ENCODE measurements at places on chromosomes 5 and 9.

- no peak for DNase-seq
Observed at GRCh38 chr5:178113841-178114324, 551 bp downstream of the N4BP3 start.

DNA sequence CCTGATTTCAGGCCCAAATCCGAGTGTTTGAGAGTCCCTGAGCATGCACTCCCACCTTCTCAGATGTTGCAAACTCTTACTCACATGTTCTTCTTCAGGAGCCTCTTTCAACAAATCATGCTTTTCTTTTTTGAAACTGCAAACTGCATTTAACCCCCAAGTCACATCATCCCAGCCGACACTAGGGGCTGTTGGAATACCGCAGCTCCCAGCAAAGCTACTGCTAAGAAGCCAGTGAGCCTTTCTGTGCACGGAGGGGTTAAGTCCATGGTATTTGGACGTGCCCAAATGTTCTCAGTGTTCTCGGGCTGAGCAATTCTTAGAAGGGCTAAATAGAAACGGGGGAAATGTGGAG is 282.9 kb downstream of the NFIB start:
- no peak for DNase-seq

GRCh38 chr5:120164986-120165385 is 299.1 kb upstream of the PRR16 start:
- no peak for DNase-seq

DNA sequence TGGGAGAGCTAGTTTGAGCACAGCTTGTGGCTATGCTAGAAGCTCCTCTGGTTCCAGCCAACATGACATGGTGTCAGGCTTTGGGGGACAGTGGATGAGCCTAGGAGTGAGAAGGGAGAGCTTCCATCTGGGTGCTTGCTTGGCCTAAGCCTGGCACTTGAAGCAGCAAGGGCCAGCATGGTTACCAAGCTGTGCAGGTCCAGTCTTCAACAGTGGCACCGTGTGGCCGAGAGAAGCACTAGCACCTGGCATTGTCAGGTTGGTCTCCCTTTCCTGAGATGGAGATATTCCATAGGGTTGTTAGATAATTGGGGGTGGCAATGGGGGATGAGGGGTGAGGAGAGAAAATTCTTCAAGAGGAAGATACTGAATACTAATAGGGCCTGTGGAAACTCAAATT is 261.9 kb downstream of the PBX3 start:
- no peak for DNase-seq

GRCh38 chr9:136010615-136011361 is 49.6 kb upstream of the UBAC1 start:
- no peak for DNase-seq

DNA sequence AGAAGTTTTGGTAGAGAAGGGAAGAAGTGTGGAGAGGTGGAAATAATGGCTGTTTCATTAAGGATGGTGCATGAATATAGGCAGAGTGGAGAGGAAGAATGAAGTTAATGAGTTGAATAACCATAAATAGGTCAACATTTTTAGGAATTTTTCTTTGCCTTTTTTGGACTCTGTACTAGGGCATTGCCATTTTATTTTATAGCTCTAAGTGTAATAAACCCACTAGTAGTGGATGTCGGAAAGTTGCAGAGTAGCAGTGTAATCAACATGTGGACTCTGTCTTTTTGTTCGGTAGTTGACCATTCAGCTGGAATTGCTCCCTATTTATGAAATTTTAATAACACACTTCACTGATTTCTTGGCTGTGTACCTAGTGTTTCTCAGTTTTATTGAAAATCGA is 199.1 kb downstream of the WDR70 start:
- DNase-seq, result no peak

- DNase-seq, result no peak
Observed at GRCh38 chr5:88269222-88269771, 652 bp upstream of the TMEM161B start.

DNA sequence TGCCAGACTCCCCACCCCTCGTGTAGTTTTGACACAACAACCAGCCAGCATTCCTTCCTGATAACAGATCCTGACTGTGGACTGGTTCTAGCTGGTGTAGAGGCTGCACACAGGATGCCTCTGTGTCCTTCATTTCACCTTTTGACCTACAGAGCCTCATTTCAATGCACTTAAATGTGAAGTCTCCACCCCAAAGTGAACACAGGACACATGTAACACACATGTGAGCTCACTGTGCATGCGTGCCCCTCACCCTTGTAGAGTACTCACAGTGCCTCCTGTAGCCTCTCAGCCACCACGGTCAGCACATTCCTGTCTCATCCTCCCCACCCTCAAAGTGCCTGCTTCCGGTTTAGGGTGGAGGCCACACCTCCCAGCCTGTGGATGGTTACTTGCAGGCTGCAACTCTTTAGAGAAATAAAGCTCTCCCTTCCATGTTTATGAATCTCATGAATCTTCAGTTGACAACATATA is 11.6 kb upstream of the NKD2 start:
- no peak for DNase-seq

GRCh38 chr5:65825408-65826328 is 100.7 kb upstream of the ERBIN start:
- no peak for DNase-seq

DNA sequence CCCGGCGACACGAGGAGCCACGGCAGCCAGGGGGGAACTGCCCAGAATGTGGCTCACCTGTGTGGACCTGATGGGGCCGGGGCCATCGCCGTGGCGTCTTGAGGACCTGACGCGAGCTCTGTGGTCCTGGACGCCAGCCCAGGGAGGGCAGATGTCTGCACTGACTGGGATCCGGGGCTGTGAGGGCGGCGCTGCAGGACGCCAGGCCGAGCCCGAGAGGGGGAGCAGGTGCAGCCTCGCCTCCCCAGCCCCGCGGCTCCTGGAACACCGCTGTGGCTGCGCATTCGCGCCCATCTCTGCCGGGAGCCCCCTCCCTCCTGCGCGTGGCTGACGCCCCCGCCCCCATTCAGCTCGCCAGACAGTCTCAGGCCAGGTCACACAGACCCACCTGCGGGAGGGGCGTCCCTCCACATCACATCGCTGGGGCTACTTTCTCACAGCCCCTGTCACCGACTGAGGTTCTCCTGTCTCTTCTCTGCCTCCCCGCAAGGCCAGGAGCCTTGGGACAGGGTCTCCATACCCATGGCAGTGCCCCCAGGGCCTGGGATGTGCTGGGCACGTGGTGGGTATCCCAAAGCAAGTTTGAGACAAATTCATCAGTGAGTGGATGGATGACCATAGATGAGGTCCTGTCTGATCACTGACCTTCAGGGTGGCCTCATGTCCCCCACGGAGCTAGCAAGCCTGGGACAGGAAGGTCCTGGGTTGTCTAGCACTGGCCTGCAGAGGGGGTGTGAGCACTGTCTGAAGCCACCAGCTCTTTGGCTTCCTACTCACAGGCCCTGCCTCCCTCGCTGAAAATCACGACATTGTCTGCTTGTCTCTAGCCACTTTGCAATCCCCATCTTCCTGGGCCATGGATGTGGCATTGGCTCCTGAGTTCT is 47.3 kb downstream of the RASGEF1C start:
- no peak for DNase-seq

DNA sequence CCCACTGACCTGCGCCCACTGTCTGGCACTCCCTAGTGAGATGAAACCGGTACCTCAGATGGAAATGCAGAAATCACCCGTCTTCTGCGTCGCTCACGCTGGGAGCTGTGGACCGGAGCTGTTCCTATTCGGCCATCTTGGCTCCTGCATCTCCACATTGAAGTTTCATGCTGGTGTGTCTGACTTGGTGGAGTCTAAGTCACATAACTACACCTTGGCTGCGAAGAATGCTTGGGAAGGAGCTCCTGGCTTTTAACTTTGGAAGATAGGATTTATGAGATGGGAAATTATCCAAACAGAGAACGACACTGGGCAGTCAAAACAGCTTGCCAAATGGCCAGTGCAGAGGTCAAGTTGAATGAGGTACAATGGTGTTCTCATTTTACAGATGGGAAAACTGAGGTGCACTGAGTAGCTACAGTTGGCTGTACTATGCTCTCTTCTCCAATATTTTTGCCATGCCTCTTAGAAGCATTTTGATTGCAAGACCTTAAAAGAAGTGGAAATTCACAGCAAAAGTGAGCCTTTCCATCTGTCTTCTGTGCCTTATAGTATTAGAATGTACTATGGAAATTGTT is 36.7 kb downstream of the CCDC192 start:
- no peak for DNase-seq

- DNase-seq, result no peak
Observed at GRCh38 chr5:343461-344401, 22.2 kb downstream of the AHRR start.

GRCh38 chr5:150242251-150242894 is 47.2 kb downstream of the CAMK2A start:
- no peak for DNase-seq

DNA sequence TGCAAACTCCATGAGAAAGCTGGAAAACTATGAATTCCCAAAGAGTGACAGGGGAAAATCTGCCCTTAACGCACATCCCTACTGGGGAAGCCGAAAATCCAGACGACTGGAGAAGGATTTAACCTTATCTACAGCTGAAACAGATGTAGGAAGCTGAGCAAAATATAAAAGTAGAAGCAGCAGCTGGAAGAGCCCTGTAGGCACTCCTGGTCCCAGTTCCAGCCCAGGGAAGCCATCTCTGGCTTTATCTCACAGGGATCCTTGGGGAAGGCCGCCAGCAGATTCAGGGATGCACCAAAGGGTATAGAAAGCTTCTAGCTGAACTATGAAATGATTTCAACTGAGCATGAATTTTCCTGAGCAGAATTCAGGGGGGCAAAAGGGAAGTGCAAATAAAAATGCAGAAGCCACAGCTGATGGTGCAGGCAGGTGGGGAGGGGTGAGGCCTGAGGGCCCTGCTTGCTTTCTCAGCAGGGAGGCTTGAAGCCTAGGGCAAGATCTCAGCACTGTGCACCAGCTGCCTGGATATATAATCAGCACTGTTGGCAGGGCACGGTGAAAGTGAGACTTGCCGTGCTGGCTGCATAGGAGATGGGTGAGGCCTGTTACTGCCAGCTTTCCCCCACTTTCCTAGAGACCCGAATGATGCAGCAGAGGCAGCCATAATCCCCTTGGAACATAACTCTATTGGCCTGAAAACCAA is 2019.5 kb upstream of the NUDT12 start:
- DNase-seq, result no peak

- no peak for DNase-seq
Observed at GRCh38 chr5:148794729-148795561, 31.5 kb upstream of the ADRB2 start.

- DNase-seq, result no peak
Observed at GRCh38 chr5:59089767-59090166, 506.9 kb downstream of the RAB3C start.

DNA sequence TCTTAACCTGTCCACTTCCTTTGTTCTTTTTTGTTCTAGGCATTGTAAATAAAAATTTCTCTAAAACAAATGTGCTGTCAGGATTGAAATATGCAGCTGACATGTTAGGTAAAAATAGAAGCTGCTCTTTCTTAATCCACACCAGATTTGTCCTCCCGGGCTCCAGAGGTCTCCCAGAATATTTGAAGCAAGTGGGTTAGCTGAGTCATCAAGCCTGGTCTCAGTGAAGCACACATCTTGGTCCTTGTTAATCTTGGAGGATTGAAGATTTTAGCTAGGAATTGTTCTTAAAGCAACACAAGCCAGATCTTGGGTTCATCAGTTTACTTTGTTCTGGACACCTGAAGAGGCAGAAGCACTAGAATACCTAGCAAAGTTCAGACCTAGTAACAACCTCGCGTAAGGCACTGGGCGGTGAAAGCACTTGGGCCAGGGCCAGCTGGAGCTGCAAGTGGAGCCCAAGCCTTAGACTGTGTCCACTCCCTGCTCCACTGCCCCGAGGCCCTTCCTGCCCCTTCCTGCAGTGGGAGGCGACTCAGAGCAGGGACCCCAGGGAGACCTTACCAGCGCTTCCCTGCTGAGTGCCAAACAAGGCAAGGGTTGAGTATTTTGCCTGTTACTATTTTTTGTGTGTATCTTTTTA is 36.5 kb downstream of the HABP4 start:
- no peak for DNase-seq

DNA sequence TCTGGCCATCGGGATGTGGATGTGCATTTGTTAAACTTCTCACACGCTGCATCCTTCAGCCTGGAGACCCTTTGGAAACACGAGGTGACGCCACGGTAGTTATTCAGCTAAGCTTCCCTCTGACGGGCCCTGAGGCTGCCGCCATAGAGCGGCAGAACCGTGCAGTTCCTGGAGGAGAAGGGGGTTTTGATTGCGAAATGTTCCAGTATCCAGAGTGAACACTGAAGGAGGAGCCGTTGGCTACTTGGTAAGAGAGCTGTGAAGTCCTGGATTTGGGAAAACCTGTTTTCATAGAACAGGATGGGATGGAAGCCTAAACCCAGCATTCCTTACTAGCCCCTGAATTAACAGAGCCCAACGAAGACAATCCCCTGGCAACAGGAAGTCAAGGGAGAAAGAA is 23.0 kb upstream of the EXOC3 start:
- no peak for DNase-seq

- no peak for DNase-seq
Observed at GRCh38 chr5:180862645-180863044, 1.6 kb upstream of the ZFP62 start.

- no peak for DNase-seq
Observed at GRCh38 chr9:94507531-94508258, 47.2 kb upstream of the PCAT7 start.

GRCh38 chr5:16593013-16593412 is 23.8 kb downstream of the RETREG1 start:
- DNase-seq, result no peak

- DNase-seq, result no peak
Observed at GRCh38 chr5:167731951-167732350, 559.5 kb upstream of the WWC1 start.

All from stimulated activated CD4-positive, alpha-beta T cell treated with anti-CD3 and anti-CD28 coated beads, Interleukin-1b, Interleukin-23, amount 100 ng/mL, for 1 hour (primary cell).